ENCODE measurements at places on chromosomes 5 and 9. TPM values are rescaled to one million over a fixed set of nuclear protein-coding genes. Genes with fewer than 3 reads are reported as not detected.

The PLPP7 gene
- total RNA-seq = 2.2 TPM

The DNAJB5 gene
- 11.1 TPM for total RNA-seq

The NUTM2G gene
- not detected for total RNA-seq

The SPATA6L gene
- total RNA-seq = 1.7 TPM

The SLC2A6 gene
- total RNA-seq = 40.5 TPM

The PCDHAC2 gene
- total RNA-seq = not detected

The ZNG1C gene
- 12.9 TPM for total RNA-seq

The RFK gene
- total RNA-seq = 33.6 TPM

The SHOC1 gene
- 0.07 TPM for total RNA-seq

The KIF20A gene
- 82.9 TPM for total RNA-seq

The PLCXD3 gene
- total RNA-seq = 0.46 TPM

The TUSC1 gene
- 20.8 TPM for total RNA-seq

The LCN1 gene
- total RNA-seq = not detected

The STPG3 gene
- total RNA-seq = not detected

The TLR4 gene
- total RNA-seq = 1.7 TPM

The PCDHB3 gene
- 0.22 TPM for total RNA-seq

The OTP gene
- total RNA-seq = not detected

The MYO10 gene
- total RNA-seq = 31.5 TPM

The GABRB2 gene
- not detected for total RNA-seq

The CTSV gene
- total RNA-seq = 9.6 TPM

The AHRR gene
- 0.29 TPM for total RNA-seq

The C5orf47 gene
- not detected for total RNA-seq

The ARHGEF28 gene
- 58.2 TPM for total RNA-seq

The SLC34A1 gene
- total RNA-seq = not detected

The DBH gene
- total RNA-seq = not detected

The MELK gene
- 87.8 TPM for total RNA-seq

The SECISBP2 gene
- 38.8 TPM for total RNA-seq

The SPINK5 gene
- total RNA-seq = not detected

The GPX3 gene
- total RNA-seq = 10.9 TPM

The INSYN2B gene
- 1.7 TPM for total RNA-seq

The PHF24 gene
- 0.12 TPM for total RNA-seq
